Right lobe of liver (tissue), 6 donors: ENCODE measurements at places on chromosomes 6 and 20. TPM values are rescaled to one million over a fixed set of nuclear protein-coding genes. Genes with fewer than 3 reads are reported as not detected.

The CLDN20 gene
- total RNA-seq: not detected

The INSM1 gene
- total RNA-seq: not detected

The BNIP5 gene
- not detected for total RNA-seq

The CDK5RAP1 gene
- 17.1 TPM for total RNA-seq

The OR12D2 gene
- not detected for total RNA-seq

The OR2H1 gene
- total RNA-seq: not detected

The SEL1L2 gene
- not detected for total RNA-seq

The ENPP3 gene
- 0.81 TPM for total RNA-seq

The ADGB gene
- total RNA-seq: 0.06 TPM

DNA sequence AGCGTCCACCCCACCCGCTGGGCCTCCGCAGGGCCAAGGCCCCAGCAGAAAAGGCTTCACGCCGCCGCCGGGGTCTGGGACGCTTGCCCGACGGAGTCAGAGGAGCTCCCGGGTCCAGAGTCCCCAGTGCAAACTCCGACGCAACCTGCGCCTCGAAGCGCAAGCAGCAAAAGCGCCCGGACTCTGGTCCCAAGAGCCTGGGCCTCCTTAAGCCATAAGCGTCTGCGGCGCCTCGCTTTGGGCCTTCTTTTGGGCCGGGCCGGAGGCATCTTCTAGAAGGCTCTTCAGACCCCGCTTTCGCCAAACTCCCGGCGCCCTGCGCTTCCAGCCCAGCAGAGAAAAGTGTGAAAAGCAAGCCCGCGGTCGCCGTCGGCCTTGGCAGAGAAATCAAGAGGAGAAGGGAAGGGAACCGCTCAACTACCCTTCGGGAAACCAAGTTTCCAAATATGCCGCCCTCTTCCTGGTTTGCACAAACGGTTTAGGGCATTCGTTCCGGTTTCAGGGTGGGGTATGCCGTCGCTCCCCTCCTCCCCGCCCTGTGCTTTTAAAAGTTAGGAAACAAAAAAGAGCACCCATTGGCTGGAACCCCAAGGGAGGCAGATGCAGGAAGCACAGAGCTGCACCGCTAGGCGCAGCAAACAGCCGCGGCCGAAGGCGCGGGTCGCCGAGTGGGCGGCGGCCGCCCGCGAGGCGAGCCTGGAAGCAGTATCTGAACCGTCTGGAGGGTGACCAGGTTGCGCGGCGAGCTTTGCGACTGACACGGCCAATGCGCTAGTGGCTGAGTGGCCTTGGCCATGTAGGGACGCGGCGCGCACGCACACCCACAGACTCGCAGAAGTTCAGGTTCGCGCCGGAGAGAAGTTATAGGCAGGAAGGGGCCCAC is 1.2 kb downstream of the TBX18 start:
- peak; percentile 58 for DNase-seq
- H3K36me3 ChIP-seq: no peaks in the 10 kb centered on the region
- H3K27me3 ChIP-seq: peaks cover 6% of the 10 kb centered on the region
- peak overlapping the region; percentile 30 for H3K4me3 ChIP-seq

DNA sequence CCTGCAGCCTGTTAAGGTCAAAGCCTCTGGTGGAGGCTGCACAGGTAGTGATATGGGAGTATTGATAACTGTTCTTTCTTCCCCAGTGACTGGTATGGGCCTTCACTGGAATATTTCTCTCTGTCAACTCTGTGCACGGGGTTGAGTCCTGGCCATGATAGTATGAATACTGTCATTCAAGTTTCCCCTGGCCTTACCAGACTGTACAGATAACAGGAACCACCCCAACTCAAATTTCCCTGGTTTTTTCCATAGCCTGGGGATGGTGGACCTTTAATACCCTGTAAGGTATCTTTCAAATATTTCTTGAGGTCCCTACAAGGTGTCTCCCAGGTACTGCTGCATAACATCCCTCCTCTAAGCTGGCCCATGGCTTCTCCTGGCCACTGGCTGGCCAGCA is 51.4 kb upstream of the TNFAIP3 start:
- no peak for DNase-seq
- H3K4me1 ChIP-seq: no peaks in the 10 kb centered on the region
- no peak overlapping the region for H3K27ac ChIP-seq
- no peaks in the 10 kb centered on the region for H3K36me3 ChIP-seq

DNA sequence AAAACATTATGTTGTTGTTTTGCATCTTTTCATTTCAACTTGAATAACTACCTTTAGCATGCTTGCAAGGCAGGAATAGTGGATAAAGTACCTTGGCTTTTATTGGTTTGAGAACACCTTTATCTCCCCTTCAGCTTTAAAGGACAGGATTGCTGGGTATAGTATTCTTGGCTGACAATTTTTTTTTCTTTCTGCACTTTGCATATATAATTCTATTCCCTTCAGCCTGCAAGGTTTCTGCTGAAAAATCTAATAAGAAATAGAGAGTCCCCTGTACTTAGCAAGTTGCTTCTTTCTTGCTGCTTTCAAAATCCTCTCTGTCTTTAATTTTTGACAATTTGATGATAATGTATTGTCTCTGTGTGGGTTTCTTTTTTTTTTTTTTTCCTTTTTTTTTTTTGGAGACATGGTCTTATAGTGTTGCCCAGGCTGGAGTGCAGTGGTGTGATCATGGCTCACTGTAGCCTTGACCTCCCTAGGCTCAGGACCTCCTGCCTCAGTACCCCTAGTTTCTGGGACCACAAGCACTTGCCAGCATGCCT is 47.1 kb downstream of the SMAP1 start:
- H3K27me3 ChIP-seq: no peaks in the 10 kb centered on the region
- H3K27ac ChIP-seq: no peak overlapping the region

GRCh38 chr6:16493112-16493511 is 254.7 kb downstream of the GMPR start:
- H3K27me3 ChIP-seq: no peaks in the 10 kb centered on the region
- H3K4me1 ChIP-seq: no peaks in the 10 kb centered on the region
- no peak overlapping the region for H3K27ac ChIP-seq
- no peak for DNase-seq
- no peak overlapping the region for H3K4me3 ChIP-seq

DNA sequence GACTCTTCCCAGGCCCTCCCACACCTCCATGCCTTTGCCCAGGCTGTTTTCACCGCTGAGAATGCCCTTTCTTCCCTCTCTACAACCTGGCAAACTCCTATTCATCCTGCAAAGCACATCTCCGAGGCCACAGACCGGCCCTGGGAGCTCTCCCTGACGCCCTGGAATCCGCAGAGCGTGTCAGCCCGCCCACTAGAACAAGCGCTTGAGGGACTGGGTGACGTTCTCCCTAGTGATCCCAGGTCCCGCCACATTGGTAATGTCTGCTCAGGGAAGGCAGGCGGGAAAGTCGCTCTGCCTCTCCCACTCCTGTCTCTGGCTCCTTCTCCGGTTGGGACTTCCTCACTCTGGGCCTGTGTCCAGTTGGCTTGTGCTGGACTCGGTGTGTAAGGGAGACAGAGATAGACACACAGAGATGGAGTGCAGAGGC is 61.6 kb downstream of the SRC start:
- H3K27ac ChIP-seq: no peak overlapping the region
- H3K4me3 ChIP-seq: no peak overlapping the region
- DNase-seq: no peak
- H3K27me3 ChIP-seq: no peaks in the 10 kb centered on the region
- H3K4me1 ChIP-seq: no peaks in the 10 kb centered on the region

DNA sequence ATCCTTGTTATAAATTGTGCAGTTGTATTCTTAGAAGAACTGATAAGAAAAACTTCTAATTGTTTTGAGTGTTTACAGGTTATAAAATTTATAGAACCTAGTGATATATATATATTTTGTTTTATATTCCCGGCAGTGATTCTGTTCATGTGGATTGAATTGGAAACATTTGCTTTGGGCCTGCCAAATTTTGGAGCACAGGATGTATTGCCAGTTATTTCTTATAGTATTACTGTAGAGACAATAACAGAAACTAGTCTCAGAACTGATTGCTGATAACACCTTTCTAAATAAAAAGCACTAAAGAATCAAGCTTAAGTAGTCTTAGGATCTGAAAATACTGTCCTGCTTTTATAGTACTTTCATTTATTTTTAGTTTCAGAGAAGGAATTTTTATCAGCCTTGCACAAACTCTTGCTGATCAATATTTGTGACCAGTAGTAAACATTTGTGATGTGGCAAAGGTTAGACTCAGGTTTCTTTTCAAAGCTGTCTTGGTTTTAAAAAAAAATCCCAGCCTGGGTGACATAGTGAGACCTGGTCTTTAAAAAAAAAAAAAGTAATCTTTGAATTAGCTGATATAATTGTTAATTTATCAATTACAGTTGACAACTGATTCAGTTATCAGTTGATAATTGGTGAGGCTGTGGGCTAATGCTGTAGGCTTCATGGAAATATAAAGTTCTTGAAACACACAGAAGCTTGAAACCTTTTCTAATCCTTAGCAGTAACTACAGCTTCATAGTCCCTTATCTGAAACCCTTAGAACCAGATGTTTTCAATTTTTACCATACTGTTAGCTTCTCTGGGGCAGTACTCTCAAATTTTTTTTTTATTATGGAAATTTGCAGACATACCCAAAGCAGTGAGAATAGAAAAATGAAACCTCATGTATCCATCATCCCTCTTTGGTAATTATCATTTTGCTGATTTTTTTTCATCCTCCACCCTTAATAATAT is 42.4 kb downstream of the RNGTT start:
- no peaks in the 10 kb centered on the region for H3K27me3 ChIP-seq
- H3K4me1 ChIP-seq: no peaks in the 10 kb centered on the region
- DNase-seq: no peak
- no peak overlapping the region for H3K4me3 ChIP-seq
- H3K27ac ChIP-seq: peak overlapping the region; percentile 56

- no peaks in the 10 kb centered on the region for H3K36me3 ChIP-seq
- H3K4me1 ChIP-seq: no peaks in the 10 kb centered on the region
- no peaks in the 10 kb centered on the region for H3K27me3 ChIP-seq
- no peak overlapping the region for H3K27ac ChIP-seq
- no peak overlapping the region for H3K4me3 ChIP-seq
Observed at GRCh38 chr6:85126485-85127167, 323.3 kb upstream of the NT5E start.

GRCh38 chr20:63689046-63690002 is 7.1 kb upstream of the TNFRSF6B start:
- H3K4me3 ChIP-seq: no peak overlapping the region
- no peaks in the 10 kb centered on the region for H3K4me1 ChIP-seq
- H3K36me3 ChIP-seq: no peaks in the 10 kb centered on the region
- no peak for DNase-seq
- H3K27ac ChIP-seq: no peak overlapping the region
- no peaks in the 10 kb centered on the region for H3K27me3 ChIP-seq

DNA sequence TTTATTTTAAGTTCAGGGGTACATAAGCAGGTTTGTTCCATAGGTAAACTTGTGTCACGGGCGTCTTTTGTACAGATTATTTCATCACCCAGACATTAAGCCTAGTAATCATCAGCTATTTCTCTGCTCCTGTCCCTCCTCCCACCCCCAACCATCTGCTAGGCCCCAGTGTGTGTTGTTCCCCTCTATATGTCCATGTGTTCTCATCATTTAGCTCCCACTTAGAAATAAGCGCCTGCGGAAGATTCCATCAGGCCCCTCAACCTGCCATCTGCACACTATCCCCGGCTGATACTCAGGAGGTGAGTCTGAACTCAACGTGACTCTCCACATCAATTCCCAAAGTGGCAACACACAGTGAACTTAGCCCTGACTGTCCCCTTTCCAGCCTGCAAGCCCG is 228.0 kb upstream of the SYNDIG1 start:
- H3K36me3 ChIP-seq: no peaks in the 10 kb centered on the region
- no peak overlapping the region for H3K4me3 ChIP-seq
- no peaks in the 10 kb centered on the region for H3K27me3 ChIP-seq
- no peak overlapping the region for H3K27ac ChIP-seq

- no peak for DNase-seq
- no peaks in the 10 kb centered on the region for H3K36me3 ChIP-seq
- H3K27ac ChIP-seq: no peak overlapping the region
- no peaks in the 10 kb centered on the region for H3K4me1 ChIP-seq
- no peak overlapping the region for H3K4me3 ChIP-seq
Observed at GRCh38 chr6:12148317-12148801, 136.2 kb downstream of the HIVEP1 start.

DNA sequence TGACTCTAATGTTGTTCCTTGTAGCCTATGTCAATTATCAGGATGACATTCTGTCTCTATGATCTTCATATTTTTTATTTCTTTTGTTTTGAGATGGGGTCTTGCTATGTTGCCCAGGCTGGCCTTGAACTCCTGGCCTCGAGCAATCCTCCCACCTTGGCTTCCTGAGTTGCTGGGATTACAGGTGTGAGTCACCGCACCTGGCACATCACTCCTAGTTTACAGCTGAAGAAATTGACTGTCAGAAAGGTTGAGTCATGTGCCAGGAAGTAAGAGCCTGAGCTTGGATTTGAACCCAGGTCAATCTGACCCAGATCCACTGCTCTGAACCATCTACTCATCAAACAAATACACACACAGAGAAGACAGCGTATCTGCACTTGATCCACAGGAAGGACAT is 14.4 kb downstream of the PPP1R3G start:
- H3K4me1 ChIP-seq: no peaks in the 10 kb centered on the region
- no peak overlapping the region for H3K27ac ChIP-seq
- H3K36me3 ChIP-seq: no peaks in the 10 kb centered on the region
- H3K27me3 ChIP-seq: no peaks in the 10 kb centered on the region
- DNase-seq: no peak

DNA sequence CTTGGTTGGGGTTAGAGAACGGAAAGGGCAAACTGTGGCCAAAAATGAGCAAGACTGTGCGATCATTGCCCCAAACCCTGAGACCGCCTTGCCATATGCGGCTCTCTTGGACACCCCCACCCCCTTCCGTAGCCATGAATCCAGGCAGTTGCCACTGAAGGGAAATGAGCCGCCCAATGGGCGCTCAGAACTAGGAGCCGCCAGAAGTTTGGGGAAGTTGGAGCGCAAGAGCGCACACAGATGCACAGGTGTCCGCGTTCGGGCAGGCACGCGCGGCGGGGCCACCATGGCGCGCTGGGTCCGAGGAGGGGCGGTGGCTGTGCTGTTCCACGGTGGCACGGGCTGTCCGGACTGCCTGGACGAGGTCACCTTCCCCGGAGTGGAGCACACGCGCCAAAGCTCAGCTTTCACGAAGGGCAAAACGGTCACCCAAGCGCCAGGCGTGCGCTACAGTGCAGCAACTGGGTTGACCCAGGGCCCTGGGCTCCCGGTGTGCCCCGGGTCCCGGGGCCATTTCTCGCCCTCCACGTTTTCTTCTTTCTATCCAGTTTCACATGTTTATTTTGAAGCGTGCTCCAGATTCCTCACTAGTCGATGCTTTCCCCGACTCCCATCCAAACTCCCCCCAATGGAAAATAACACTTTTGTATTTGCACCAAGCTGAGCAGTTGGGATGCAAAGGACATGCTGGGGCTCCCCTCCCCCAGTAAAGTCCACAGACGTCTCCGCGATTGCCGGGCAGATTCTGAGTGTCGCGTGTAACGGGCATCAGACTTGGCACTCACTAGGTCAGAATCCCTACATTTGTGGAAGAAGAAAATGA is 906 bp upstream of the PDE10A start:
- H3K27me3 ChIP-seq: peaks cover 9% of the 10 kb centered on the region
- H3K27ac ChIP-seq: no peak overlapping the region
- DNase-seq: no peak
- H3K4me1 ChIP-seq: no peaks in the 10 kb centered on the region
